Thoracic aorta (tissue), 2 donors: ENCODE measurements at places on chromosomes 7 and 10. TPM values are rescaled to one million over a fixed set of nuclear protein-coding genes. Genes with fewer than 3 reads are reported as not detected.

GRCh38 chr7:17094963-17095574 lies 203.4 kb upstream of the AHR start:
- no peak for DNase-seq
- H3K36me3 ChIP-seq: no peaks in the 10 kb centered on the region
- no peaks in the 10 kb centered on the region for H3K27me3 ChIP-seq
- no peak overlapping the region for H3K27ac ChIP-seq
- peaks cover 3% of the 10 kb centered on the region for H3K4me1 ChIP-seq

DNA sequence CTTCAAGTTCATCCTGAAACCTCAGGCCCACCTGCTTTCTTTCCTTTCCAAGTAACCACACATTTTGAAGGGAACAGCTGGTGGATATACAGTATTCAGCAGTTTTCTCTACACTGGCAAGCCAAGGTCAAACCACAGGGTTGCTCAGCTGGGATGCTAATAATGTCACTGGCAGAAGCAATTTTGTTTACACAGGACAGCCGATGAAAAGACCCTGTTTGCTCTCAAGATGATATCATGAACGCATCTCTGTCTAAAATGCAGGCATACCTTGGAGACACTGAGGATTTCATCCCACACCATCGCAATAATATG lies 186.2 kb downstream of the USP6NL start:
- no peak for DNase-seq
- H3K4me3 ChIP-seq: no peak overlapping the region
- no peaks in the 10 kb centered on the region for H3K36me3 ChIP-seq
- H3K27me3 ChIP-seq: no peaks in the 10 kb centered on the region

DNA sequence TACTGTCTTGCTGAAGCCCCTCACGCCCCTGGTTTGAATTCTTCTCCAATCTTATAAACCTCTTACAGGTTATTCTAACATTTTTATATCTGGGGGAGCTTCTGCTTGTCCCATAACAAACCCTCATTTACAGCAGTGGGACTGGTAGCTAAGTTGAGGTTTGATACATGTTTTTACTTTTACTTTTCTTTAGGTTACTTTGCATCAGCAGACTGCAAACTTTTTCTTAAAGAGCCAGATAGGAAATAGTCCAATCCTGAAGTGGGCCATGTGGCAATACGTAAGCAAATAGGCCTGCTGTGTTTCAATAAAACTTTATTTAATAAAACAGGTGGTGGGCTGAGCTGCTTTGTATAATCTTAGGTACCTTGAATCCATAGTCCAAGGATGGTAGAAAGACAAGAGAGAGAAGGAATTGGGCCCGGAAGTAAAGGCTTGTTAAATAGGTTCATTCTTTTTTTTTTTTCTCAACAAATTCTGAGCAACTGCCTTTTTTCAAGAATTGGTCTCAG lies 27.3 kb downstream of the RAB18 start:
- H3K4me3 ChIP-seq: no peak overlapping the region
- peaks cover 16% of the 10 kb centered on the region for H3K4me1 ChIP-seq
- H3K36me3 ChIP-seq: peaks cover 8% of the 10 kb centered on the region
- H3K27me3 ChIP-seq: no peaks in the 10 kb centered on the region
- DNase-seq: no peak
- H3K27ac ChIP-seq: no peak overlapping the region

- no peak overlapping the region for H3K4me3 ChIP-seq
- peaks cover 8% of the 10 kb centered on the region for H3K4me1 ChIP-seq
- H3K27ac ChIP-seq: no peak overlapping the region
These were observed 17.1 kb upstream of the AKR1B1 start for GRCh38 chr7:134476044-134476443.

DNA sequence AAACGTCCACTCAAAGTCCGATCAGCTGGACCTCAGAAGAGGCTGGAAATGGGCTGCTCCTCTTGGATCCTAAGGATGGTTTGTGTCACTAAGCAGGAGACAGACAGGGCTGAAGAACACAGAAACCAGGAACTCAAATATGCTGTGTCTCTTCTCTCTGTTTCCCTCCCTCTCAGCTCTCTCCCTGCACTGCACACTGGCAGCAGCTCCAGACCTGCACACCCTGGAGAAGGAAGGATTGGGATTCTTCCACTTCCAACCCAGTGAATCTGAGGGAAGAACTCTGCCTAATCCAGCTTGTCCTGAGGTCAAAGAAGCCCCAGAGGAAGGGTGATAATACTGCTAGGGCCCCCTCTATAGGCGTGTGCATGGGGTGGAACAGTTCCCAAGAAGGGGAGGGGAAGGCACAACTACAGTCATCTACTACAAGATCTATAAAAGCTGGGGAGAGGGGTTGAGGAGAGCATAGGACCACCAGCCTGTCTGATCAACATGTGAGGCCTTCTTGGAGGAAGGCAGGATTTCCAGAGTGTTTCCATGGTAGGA lies 22.7 kb upstream of the ZCCHC24 start:
- H3K27ac ChIP-seq: peak overlapping the region; percentile 10
- no peaks in the 10 kb centered on the region for H3K36me3 ChIP-seq
- no peaks in the 10 kb centered on the region for H3K4me1 ChIP-seq
- no peak for DNase-seq
- no peak overlapping the region for H3K4me3 ChIP-seq
- no peaks in the 10 kb centered on the region for H3K27me3 ChIP-seq

GRCh38 chr10:96541921-96542320 lies 28.2 kb upstream of the TLL2 start:
- no peaks in the 10 kb centered on the region for H3K27me3 ChIP-seq
- DNase-seq: no peak
- peaks cover 25% of the 10 kb centered on the region for H3K36me3 ChIP-seq
- H3K4me1 ChIP-seq: no peaks in the 10 kb centered on the region
- no peak overlapping the region for H3K4me3 ChIP-seq
- no peak overlapping the region for H3K27ac ChIP-seq

DNA sequence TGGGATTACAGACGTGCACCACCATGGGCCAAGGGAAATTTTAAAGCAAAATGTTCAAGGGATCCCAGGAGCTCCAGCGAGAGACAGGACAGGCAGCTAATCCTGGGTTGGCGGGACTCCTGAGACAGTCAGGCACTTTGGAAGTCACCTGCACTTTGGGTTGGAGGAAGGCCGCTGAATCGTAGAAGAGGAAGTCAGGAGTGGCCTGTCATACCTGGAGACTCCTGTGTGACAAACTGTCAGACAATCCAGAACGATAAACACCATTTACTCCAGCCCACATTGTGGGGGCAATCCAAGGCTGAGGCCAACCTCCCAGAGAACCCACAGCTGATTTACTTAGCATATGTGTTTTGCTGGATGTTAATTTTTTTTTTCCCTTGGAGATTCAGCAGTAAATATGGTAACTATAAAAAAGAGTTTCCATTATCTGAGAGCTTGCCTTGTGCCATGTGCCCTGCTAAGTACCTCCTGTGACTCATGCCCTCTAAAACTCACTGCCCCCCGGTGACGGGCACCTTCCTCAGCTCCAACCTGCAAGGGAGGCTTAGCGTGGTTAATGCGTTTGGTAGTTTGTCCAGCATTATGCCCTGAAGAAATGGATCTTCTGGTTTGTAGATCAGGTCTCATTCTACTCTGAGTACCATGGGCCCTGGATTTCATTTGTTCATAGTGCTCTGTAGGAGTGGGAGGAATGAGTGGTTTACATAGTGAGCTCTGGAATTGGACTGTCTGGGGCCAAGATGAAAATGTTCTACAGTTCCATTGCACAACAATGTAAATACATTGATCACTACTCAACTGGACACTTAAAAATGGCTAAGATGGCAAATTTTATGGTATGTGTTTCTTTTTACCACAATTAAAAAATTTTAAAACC lies 50.9 kb downstream of the ICA1 start:
- H3K36me3 ChIP-seq: no peaks in the 10 kb centered on the region
- DNase-seq: no peak
- H3K27me3 ChIP-seq: no peaks in the 10 kb centered on the region
- H3K27ac ChIP-seq: no peak overlapping the region

DNA sequence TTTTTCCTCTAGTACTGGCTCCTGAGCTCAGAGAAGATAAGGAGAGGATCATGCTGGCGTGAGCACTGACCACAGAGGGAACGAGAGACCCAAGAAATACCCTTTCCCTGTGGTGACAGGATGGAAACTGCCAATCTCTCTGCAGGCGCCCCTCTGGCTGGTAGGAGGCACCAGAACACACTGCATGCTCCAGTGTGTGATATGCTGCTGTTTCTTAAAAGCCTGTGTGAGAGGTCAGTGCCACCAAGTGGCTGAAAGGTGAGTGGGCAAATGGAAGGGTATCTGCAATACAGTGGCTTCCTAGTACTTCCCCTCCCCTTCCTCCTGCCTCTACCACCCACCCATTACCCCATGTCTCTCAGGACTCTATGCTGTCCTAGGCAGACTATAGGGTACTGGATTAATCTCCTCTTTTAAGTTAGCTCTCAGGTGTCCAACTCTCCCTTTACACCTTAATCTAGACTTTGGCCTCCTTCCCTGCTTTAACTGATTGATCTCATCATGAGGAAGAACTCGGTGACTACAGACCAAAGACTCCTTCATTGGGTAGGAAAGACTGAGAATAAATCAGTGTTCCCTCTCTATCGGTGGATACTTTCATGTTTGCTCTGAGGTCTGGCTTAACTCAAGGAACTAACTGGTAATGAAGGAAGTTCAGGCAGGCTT lies 283.6 kb downstream of the ADRA2A start:
- H3K27ac ChIP-seq: no peak overlapping the region
- H3K36me3 ChIP-seq: no peaks in the 10 kb centered on the region
- H3K4me3 ChIP-seq: no peak overlapping the region
- no peaks in the 10 kb centered on the region for H3K4me1 ChIP-seq
- no peaks in the 10 kb centered on the region for H3K27me3 ChIP-seq

DNA sequence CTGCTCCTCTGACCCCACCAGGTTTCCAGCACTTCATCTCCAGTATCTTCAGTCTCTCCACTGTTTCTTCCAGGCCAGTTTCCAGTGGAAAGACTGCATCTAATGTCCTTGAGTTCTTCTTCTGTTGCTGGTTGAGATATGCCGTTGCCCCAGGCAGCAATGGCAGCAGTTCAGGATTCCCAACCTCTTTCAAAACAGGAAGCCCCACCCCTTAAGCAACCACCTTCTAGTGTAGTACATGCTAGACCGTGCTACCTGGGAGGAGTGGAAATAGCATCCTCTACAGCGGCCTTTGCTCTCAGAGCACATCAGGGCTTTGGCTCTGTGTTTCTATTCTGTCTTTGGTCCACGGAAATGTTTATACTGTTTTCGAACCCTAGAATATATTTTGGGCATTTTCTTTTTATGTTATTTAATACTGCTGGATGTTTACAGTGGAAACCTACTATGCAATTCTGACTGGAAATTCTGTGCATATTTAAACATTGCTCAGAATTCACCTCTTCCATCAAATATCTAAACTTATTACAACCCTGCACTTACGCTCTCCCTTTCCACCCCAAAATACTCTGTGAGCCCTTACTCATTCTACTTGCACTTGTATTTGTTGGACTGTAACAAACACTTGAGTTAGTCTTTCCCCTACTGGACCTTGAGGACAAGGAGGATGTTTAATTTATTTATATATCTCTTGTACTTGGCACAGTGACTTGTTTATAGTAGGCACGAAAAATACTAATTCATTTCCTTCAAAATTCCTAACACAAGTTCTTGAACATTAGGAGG lies 8.5 kb upstream of the BPGM start:
- H3K27me3 ChIP-seq: no peaks in the 10 kb centered on the region
- no peaks in the 10 kb centered on the region for H3K4me1 ChIP-seq
- H3K4me3 ChIP-seq: no peak overlapping the region
- H3K27ac ChIP-seq: no peak overlapping the region
- no peak for DNase-seq
- no peaks in the 10 kb centered on the region for H3K36me3 ChIP-seq

DNA sequence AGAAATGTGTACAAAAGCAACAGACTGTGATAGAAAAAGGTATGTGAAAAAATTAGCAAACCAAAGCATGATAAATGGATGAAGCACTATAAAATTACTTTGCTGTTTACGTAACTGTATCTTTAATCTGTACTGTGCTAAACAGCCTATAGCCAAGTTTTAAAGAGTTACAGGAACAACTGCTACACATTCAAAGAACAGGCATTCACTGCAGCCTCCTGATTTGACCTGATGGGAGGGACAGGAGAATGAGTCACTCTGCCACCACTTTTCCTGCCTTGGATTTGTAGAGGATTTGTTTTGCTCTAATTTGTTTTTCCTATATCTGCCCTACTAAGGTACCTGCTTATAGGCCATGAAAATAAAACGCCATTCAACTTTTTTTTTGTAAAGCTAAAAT lies 116.1 kb downstream of the FANK1 start:
- no peaks in the 10 kb centered on the region for H3K4me1 ChIP-seq
- no peaks in the 10 kb centered on the region for H3K27me3 ChIP-seq
- H3K4me3 ChIP-seq: no peak overlapping the region

DNA sequence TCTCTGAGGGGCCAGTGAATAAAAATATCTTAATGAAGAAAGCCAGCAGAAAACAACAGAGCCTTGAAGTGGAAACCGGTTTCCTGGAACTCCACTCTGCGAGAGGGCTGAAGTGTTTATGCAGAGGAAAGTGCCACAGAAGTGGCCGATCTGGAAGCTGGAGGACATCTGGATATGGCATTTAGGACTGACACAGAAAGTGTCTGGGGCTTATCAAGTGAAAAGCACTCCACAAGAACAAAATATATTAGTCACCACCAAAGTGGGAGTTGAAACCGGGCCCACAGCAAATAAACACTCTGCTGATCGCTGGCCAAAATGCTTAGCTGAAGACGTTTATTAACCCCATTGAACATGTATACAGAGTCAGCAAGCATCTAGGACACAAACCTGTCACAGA lies 7.8 kb downstream of the NOD1 start:
- DNase-seq: peak; percentile 32
- peaks cover 88% of the 10 kb centered on the region for H3K4me1 ChIP-seq
- peak overlapping the region; percentile 67 for H3K27ac ChIP-seq
- H3K4me3 ChIP-seq: peak overlapping the region; percentile 35

- no peak overlapping the region for H3K4me3 ChIP-seq
- H3K27me3 ChIP-seq: no peaks in the 10 kb centered on the region
- H3K36me3 ChIP-seq: peaks cover 27% of the 10 kb centered on the region
- H3K27ac ChIP-seq: no peak overlapping the region
These were observed 128.9 kb downstream of the DOCK1 start for GRCh38 chr10:127034034-127034633.

GRCh38 chr10:113329121-113329596 lies 223.7 kb upstream of the HABP2 start:
- no peak for DNase-seq
- H3K36me3 ChIP-seq: no peaks in the 10 kb centered on the region
- no peak overlapping the region for H3K4me3 ChIP-seq
- peaks cover 10% of the 10 kb centered on the region for H3K4me1 ChIP-seq

GRCh38 chr7:47292832-47293309 lies 289.0 kb downstream of the TNS3 start:
- no peak overlapping the region for H3K4me3 ChIP-seq
- H3K27ac ChIP-seq: peak overlapping the region; percentile 85
- DNase-seq: no peak
- no peaks in the 10 kb centered on the region for H3K27me3 ChIP-seq

- no peak for DNase-seq
- H3K36me3 ChIP-seq: no peaks in the 10 kb centered on the region
- peak overlapping the region; percentile 80 for H3K27ac ChIP-seq
- H3K4me1 ChIP-seq: peaks cover 25% of the 10 kb centered on the region
These were observed 542 bp downstream of the FBXL13 start for GRCh38 chr7:103073989-103074518.

GRCh38 chr10:19546224-19546623 lies 270.0 kb upstream of the PLXDC2 start:
- no peaks in the 10 kb centered on the region for H3K27me3 ChIP-seq
- no peak for DNase-seq
- H3K4me3 ChIP-seq: no peak overlapping the region
- no peaks in the 10 kb centered on the region for H3K4me1 ChIP-seq
- no peaks in the 10 kb centered on the region for H3K36me3 ChIP-seq

Gene CALY
- total RNA-seq: not detected

Gene TMEM270
- not detected for total RNA-seq

Gene NEUROD6
- total RNA-seq: not detected

Gene ZNF804B
- total RNA-seq: not detected

Gene PEX1
- total RNA-seq: 23.0 TPM

Gene MEIG1
- total RNA-seq: not detected

Gene EXOC4
- total RNA-seq: 65.3 TPM

Gene AGAP5
- 10.9 TPM for total RNA-seq
